ENCODE measurements at places on chromosomes 13 and 19.

DNA sequence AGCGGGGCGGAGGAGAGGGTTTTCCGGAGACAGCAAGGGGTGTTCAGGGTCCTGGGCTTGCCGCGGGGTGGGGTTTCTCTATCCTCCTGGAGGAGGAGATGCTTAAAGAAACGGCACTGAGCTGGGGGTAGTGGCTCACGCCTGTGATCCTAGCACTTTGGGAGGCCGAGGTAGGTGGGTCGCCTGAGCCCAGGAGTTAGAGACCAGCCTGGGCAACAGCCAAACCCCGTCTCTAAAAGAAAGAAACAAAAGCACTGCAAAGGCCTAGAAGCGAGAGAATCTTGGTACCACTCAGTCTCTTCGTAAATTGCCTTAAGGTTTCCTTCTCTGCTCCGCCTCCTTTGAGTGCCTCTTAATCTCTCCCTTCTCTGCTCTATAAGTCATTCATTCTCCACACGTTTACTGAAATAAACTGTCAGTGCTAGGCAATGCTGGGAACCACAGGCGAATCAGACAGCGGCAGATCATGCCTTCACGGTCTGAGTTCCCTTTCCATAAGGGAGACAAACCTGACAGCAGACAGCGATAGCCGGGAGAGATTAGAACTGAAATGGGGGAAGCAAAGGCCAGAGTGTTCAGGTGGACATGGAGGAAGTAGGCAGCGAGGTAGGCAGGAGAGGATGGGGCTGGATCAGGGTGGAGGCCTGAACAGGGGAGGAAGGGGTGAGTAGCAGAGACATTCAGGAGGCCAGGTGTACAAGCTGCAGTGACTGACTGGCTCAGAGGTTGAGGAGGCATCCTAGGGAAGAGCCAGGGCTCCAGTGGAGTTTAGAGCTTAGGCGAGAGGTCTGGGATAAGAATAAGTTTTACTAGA lies 580 bp downstream of the EIF3K start:
- DNase-seq, result no peak

DNA sequence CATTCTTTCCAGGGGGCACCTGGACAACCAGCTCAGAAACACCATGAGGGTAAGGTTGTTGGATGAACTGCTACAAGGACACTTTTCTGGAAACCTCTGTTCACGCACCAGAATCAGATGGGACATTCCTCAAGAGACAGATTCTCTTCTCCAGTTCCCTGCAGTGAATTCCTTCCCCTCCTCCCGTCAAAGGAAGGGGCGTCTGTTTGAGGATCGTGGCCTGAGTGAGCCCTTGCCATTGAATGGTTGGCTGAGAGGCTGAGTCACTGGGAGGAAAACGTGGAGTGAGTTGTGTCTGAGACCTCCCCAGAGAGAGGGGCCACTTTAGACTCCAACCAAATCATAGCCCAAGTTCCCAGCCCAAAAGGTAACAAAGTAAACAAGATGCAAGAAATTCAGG lies 79.4 kb upstream of the ZNF507 start:
- DNase-seq, result no peak

GRCh38 chr13:49165798-49166752 lies 54.1 kb upstream of the MLNR start:
- no peak for DNase-seq

GRCh38 chr19:35628264-35628564 lies 622 bp upstream of the RBM42 start:
- DNase-seq, result no peak

- DNase-seq, result no peak
These were observed 22.7 kb downstream of the SGCG start for GRCh38 chr13:23203516-23203915.

- no peak for DNase-seq
These were observed 12.8 kb downstream of the LILRA1 start for GRCh38 chr19:54606230-54606629.

- DNase-seq, result no peak
These were observed 18.1 kb downstream of the N4BP2L1 start for GRCh38 chr13:32409561-32410421.

DNA sequence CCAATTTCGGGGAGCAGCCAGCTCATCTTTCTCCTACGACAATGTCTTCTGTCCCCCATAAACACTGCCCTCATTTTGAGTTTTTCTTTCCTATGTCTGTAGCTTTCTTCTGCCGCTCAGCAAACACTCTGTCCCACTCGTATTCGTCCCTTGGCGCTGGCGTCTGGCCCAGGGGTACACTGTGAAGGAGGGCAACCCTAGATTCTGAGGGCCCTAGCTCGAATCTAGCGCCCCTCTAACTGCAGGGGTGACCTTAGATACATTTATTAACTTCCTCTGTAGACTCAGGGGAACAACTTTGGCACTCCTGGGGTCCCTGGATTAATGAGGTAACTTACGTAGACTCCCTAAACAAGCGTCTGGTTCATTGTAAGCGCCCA lies 677 bp upstream of the LRCH1 start:
- no peak for DNase-seq

DNA sequence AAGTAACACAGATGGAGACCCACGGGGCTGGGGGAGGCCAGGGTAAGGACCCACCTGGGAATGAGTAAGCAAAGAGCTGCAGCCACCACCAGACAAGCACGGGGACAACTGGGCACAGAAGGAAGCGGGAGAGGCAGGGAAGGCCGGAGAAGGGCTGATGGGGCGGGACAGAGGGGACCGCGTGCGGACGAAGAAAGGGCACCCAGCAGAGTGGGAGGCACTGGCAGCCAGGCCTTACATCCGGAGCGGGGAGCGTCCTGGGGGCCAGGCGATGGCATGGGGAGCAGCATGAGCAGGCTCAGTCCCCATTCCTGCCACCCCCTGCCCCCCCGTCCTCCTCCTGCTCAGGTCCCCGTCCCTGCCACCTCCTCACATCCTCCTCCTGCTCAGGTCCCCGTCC lies 3.0 kb downstream of the PROZ start:
- no peak for DNase-seq

GRCh38 chr19:16521715-16522289 lies 20.4 kb downstream of the CHERP start:
- DNase-seq, result no peak

DNA sequence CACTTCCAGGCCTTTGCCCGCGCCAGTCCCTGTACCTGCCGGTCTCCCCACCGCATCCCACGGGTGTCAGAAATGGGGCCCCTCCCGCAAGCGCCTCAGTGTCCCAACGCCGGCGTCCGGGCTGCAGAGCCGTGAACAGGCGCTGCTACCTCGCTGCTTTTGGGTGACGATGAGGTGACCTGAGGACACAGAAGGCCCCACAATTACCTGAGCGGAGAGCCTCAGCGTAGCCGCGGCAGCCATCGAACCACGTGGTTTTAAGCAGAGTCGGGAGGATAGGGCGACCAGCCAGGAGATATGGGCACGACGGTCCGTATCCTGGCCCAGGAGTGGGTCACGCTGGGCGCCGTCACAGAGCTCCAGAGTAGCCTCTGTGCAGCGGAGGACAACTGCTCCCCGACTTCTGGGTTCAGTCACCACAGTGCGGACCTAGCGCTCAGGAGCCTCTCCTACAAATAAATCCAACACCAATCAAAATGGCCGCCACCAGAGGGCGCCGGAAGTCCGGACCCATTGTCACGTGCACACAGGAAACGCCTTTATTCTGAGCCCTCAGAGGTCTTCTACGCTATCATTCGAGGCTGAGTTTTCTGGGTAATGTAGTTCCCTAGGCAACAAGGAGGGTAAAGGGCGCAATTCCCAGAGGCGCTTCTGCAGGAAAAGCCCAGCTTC lies at the start of gene ZNF814:
TSS of gene ZNF814 (minus strand) at position 478 of the 672 bp plus-strand sequence. CDS start at position 243, 235 bp downstream.
- DNase-seq, result no peak

DNA sequence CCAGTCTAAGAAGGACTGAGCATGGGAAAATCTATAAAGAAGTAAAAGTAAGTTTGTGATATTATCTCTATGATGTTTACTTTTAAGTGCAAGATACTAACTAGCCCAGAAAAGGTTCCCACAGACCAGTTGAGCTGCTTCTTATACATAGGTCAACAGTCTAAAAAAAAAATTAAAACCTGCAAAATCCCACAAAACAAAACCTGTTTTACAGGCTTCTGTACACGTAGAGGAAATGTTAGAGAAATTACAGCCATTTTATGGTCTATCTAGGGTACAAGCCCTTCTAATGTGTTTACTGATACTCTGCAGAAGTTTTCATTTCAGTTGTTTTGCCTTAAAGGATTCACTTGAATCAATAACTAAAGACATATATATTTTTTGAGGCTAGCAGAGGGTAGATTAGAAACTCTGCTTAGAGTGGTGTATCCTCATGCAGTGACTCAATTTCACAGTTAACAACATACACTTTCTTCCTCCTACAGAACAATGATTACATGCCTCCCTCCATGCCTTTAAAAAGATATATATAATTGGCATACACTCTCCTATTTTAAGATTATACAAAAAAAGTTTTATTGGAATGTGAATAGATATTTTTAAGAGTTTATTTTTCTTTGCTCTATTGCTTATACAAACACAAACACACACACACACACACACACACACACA lies 43.9 kb downstream of the CAB39L start:
- no peak for DNase-seq

- DNase-seq, result no peak
These were observed 2659.4 kb upstream of the PCDH20 start for GRCh38 chr13:64074971-64075474.

DNA sequence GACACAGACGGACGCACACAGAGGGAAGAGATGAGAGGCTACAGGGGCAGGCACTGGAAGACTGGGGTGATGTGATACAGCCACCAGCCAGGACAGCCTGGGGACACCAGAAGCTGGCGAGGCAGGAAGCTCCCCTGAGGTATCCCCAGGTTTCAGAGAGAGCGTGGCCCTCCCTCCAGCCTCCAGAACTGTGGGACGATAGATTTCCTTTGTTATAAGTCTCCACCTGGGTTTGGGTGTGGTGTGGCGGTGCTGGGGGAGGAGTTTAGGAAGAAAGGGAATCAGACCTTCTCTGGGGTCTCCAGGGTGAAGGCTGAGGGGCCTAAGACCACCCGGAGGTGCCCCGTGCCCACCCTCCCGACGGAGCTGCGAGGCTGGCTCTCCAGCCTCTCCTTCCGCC lies 2.7 kb upstream of the ASPDH start:
- no peak for DNase-seq

GRCh38 chr13:40732658-40733057 lies 38.3 kb downstream of the MRPS31 start:
- DNase-seq, result no peak

DNA sequence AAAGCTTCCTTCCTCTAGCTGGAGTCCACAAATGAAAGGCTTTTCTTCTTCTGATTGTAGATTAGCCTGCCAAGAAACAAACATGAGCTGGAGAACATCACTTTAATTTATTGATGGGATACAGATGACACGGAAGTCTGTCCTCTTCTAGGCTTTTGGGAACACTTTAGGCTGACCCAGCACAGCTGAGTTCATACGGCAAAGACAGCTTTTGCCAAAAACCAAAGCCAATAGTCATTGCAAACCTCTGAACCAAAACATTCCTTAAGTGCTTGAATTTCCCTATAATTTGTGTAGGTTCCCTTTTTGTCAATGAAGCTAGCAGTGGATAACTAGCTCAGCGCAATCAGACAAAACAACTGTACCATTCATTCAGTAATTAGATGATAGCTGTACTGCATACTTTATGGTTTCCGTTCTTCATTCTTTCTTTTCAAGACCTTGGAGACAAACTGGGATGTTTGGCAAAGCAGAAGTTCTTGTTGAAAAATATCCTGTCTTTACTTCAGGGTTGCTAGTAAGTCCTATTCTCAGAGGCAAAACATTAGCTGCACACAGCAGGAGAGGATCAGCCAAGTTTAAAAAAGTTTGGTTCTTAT lies 95.7 kb upstream of the SPRY2 start:
- no peak for DNase-seq

- no peak for DNase-seq
These were observed 142.7 kb downstream of the SUCLA2 start for GRCh38 chr13:47858042-47859025.

DNA sequence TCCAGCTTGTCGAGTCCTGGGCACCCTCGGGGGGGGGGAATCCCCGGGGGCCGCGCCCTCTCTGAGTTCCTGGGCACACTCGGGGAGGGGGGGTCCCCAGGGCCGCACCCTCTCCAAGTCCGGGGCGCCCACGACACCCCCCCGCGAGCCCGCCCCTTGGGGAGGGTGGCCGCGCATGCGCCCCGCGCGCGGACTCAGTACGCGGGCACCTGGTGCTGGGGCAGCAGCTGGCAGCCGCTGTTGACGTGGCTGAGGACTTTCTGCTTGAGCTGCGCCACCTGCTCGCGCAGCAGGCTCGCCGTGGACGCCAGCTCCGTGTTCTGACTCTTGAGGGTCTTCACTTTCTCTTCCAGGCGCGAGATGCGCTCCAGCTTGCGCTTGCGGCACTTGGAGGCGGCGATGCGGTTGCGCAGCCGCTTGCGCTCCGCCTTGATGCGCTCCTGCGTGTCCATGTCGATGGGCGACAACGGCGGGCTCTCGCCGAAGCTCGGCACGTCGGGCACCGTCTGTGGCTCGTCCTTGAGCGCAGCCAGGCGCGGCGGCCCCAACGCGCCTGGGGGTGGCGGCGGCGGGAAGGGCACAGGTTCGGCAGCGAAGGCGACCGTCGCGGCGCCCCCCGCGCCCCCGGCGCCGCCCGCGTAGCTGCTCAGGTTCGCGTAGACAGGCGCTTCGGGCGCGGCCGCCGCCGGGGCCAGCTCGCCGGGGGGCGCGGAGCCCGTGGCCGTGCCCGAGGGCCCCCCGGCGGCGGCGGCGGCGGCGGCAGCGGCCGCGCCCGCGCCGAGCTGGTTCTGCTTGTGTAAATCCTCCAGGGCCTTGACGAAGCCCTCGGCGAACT lies 958 bp downstream of the JUND start:
- no peak for DNase-seq

DNA sequence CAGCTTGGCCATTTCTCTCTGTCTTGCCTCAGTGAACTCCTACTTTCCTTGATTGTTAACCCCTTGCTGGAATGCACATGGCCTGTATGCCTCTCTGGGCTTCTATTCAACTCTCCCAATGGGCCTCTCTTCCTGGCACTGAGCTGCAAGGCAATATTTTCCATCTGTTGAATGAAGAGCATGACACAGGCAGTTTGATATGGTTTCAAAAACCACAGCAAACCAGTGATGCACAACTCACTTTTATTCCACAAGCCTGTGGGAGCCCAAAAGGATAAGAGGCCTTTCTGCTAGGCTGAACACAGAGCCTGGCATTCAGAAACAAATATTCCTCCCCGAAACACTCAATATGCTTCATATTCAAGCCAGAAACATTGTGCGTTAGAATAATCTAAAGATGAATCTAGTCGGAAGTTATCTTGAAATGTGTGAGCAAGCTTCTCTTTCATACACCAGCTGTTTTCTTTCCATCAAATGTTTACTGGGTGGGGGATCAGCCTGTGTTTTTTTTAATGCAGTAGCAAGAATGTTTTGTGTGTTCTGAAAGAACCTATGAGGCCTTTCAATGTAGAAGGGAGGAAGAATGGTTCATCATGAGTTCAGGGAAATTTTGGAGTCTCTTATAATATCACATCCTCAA lies 443.1 kb upstream of the SPRY2 start:
- DNase-seq, result no peak

- no peak for DNase-seq
These were observed 232.6 kb downstream of the UQCRFS1 start for GRCh38 chr19:28980236-28980868.

Measured in NCI-H187 treated with DMSO at 0.1 percent for 48 hours (cell line).